Activated CD4-positive, alpha-beta T cell treated with anti-CD3 and anti-CD28 coated beads, Interleukin-2, amount 50 U/mL, for 48 hours (primary cell): ENCODE measurements at places on chromosomes 11 and 22.

DNA sequence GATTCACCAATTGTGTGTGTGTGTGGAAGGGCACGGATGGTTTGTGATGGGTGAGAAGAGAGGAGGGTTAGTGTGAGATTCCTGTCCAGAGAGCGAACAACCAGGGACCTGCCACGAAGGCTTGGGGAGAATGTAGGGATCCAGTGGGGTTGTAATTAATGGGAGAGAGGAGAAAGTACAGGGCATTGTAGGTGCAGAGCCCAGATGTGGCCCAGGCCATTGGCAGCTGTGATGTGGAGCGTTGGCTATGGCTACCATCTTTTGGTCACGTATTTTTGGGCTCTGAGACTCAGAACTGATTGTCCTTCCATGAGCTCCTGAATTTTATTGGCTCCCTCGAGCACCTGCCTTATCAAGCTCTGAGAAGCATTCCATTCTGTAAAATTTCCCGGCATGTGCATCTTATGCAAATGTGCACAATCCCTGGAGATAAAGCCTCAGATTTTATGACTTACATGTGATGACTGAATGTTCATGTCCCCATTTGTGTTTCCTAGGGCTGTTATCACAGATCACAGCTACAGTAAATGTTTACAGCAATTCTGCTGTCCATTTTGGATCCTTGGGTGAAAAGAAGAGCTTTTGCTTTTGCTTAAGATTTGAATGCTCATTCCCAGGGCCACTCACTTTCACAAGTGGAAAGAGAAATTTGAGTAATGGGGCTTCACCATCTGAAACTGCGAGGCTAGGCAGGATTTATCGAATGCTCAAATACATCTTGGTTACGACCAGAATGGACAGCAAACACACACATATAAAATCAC lies 33.1 kb downstream of the SLC5A1 start:
- DNase-seq = no peak

DNA sequence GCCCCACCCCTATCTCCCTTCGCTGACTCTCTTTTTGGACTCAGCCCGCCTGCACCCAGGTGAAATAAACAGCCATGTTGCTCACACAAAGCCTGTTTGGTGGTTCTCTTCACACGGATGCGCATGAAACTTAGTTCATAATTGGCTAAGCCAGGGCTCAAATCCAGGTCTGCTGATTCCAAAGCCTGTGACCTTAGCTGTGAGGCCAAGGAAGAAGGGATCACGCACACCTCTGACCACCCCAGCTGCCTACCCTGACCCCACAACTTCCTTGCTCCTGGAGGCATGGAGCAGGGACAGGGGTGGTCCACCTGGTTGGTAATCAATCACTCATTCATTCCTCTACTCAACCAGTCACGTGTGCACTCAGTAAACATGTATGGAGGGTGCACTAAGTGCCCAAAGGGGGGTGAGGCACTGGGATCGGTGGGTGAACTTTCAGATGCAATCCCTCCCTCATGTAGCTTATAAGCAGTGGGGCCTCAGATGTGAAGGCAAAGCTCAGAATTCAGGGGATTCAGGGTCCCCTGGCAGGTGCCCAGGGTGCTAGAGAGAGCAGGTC lies 10.3 kb downstream of the FXYD2 start:
- no peak for DNase-seq

- no peak for DNase-seq
These were observed 311.3 kb downstream of the C11orf87 start for GRCh38 chr11:109733245-109733644.

- no peak for DNase-seq
These were observed 8.2 kb upstream of the NAP1L4 start for GRCh38 chr11:3000032-3000961.

DNA sequence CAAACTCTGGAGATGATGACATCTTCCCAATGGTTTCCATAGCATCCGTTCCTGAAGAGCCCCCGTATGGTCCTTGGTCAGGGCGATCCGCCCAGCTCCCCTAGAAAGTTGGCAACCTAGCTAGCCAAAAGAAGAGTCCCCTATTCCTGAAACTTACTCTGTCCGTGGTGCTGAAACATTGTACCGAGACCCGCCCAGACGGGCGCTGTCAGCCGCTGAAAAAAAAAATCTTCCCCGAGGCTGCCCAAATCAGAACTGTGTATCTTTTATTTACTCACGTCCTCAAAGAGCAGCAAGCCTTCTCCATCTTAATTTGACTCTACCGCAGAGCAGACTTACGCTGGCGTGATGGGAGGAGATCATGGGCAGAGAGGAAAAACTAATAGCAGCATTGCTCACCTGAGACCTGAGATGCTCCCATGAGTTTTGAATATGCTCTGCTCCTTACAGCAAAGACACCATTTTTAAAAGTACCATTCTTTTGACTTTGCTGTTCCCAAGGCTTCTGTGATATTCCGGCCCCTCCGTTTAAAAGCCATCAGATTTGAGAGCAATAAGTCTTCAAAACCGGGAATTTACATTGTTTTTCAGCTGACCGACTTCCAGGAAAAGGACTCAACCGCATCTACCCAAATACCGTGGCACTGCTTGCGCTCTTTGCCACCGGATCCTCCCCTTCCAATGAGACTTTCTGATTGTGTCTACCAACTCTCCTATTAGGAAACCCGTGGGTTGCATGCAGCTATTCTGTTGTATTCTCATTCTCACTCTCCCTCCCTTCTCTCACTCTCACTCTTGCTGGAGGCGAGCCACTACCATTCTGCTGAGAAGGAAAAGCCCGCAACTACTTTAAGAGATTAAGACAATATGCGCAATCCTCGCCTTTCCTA lies at the start of gene SLC17A6:
TSS of gene SLC17A6 (plus strand) at position 786 of the 890 bp plus-strand sequence. CDS start 153 bp downstream, outside the sequence.
- no peak for DNase-seq

- no peak for DNase-seq
These were observed 4.7 kb downstream of the HEPHL1 start for GRCh38 chr11:94025690-94026394.

- no peak for DNase-seq
These were observed 389.1 kb downstream of the ETS1 start for GRCh38 chr11:128198216-128198772.

GRCh38 chr11:67389477-67389876 lies 2.3 kb upstream of the RAD9A start:
- DNase-seq = peak; percentile 60

- no peak for DNase-seq
These were observed 27.8 kb downstream of the LIMK2 start for GRCh38 chr22:31239771-31240370.

DNA sequence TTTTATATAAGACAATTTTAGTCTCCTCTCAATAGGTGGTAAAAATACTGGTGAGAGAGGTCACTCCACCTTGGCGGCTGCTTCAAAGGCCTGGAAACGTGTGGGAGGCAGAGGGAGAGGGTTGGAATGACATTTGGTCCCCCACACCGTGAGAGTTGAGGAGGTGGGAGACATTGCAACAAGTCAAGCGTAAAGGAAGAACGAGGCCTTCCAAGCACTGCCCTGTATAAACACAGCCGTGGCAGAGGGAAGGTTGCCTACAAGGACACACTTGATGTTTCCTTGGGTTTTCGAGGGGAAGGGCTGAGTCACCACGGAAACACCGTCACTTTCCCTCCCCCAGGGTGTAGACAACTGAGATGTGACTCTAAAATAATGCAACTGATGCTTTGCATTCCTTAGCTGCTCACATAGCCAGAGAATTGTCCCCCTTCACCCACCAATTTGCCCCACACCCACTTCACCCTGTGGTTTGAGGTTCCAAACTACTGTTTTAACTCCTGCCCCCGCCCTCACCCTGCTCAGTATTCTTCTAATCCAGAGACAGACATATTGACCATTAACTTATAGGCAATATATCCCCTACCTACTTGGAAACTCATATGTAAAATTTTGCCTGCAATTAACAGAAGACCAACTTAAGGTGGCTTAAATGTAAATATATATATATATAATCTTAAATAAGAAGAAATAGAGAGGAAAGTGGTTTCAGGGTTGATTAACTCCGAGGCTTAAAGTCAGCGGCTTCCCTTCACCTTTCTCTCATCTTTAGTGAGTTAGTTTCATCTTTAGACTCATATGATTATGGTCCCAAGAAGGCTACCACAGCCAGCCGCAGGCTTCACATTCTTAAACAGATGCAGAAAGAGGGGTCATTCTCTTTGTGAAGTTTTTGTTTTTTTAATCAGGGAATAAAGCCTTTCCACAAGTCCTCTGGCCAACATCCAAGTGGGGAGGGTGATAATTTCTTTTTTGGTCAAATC lies 54.1 kb upstream of the BDNF start:
- no peak for DNase-seq

DNA sequence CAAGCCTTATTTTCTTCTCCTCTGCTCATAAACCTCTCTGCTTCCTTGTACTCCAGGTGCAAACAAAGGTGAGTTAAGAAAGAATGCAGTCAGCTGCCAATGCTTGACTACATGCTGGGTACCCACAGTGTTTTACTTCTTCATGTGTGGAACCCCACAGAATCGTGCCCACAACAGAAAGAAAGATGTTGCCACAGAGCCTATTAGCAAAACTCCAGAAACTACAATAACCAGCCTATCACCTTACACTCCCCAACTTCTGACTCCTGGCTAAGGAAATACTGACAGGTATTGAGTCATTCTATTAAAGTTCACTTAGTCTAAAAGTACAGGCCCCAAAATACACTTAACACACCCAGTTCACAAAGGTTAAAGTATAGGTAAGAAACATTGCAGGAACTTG lies 56.9 kb upstream of the CCDC89 start:
- no peak for DNase-seq

GRCh38 chr11:9506489-9507276 lies 45.9 kb downstream of the ZNF143 start:
- DNase-seq = peak; percentile 79

DNA sequence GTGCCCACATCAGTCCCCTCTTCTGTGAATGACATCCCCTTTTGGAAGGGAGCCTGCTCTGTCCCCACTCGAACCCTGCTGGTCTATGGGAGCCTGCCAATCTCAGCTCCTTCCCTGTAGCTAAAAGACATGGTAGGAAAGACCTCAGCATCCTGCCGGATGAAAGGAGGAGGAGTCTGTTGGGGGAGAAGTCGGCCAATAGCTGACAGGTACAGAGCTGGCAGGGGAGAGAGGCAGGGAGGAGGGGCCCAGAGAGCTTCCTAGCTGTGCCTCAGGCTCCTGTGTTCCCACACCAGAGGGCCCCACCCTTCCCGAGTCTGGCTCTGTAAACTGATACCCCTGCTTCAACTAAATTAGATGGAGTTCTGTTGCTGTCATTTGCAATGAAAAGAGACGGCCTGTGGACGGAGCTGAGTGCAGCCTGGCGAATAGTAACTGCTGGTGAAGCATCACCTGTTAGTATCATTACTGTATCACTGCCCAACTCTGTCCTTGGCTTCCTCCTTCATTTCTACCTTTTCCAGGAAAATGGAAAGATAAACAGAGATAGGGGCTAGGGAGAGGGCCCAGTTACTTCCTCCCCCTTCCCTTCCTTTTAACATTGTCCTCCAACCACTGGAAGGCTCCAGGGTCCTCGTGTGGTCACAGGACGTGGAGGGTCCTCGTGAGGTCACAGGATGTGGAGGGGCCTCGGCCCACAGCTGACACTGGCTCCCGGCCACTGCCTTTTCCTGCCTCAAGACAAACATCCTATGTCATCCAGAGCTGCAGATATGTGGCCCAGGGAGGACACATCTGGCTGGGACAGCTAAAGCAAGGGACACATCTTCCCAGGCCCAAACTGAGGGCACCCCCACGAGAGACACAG lies 15.1 kb downstream of the FXYD6 start:
- DNase-seq = no peak

- DNase-seq = no peak
These were observed 169.7 kb downstream of the NAV2 start for GRCh38 chr11:19882356-19882755.

DNA sequence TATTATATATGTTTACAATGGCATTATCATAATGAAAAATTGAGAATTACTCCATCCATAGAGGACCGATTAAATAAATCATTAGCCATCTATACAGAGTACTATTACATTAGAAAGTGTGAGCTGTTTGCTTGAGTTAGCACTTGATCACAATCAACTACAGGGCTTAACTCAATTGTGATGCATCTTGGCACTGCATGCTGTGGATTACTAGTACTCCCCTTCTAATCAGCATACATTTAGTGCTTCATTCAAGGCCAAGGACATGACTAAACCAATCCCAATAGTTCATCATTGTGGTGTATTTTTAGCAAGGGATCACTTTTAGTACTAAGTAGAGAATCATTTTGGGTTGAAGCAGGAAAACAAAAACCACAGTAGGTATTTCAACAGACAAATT lies 23.5 kb upstream of the ARHGAP42 start:
- no peak for DNase-seq

GRCh38 chr11:1863352-1864216 lies 10.7 kb downstream of the LSP1 start:
- DNase-seq = no peak

DNA sequence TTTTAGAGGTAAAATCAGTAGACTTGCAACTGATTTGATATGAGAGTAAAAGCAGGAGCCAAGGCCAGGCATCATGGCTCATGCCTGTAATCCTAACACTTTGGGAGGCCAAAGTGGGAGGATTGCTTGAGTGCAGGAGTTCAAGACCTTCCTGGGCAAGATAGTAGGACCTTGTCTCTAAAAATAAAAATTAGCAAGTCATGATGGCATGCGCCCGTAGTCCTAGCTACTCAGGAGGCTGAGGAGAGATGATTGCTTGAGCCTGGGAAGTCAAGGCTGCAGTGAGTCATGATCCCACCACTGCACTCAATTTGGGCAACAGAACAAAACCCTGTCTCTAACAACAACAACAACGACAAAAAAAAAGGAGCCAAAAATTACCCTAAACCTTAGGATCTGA lies 13.5 kb downstream of the SGSM3 start:
- no peak for DNase-seq

DNA sequence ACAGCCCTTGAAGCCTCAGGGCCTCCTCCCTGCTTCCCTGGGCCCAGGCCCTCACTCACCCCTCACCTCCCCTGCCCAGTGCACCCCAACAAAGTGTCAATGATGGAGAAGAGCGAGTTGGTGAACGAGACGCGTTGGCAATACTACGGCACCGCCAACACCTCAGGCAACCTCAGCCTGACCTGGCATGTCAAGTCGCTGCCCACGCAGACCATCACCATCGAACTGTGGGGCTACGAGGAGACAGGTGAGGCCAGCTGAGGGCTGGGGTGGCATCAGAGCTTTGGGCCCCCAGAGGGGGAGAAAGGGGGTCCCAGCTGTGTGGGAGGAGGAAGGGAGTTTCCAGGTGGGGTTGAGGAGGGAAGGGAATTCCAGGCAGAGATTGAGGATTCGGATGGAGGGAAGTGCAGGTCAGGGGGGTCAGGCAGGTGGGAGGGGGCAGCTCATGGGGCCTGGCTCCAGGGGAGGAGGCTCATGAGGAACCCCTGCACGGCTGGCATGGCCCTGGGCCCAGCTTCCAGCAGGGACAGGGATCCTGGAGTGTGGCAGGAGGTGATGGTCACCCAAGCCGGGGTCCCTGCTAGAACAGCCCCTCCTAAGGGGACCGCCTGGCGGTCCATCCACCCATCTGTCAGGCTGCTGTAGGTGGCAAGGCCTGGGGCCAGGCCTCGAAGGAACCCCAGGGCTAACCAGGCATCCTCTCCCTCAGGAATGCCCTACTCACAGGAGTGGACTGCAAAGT lies 2.9 kb downstream of the SUSD2 start:
- no peak for DNase-seq
